Activated CD4-positive, CD25-positive, alpha-beta regulatory T cell (primary cell): ENCODE measurements at places on chromosomes 7 and 10.

GRCh38 chr10:98417973-98418664 lies 3.1 kb upstream of the PYROXD2 start:
- DNase-seq, result no peak

DNA sequence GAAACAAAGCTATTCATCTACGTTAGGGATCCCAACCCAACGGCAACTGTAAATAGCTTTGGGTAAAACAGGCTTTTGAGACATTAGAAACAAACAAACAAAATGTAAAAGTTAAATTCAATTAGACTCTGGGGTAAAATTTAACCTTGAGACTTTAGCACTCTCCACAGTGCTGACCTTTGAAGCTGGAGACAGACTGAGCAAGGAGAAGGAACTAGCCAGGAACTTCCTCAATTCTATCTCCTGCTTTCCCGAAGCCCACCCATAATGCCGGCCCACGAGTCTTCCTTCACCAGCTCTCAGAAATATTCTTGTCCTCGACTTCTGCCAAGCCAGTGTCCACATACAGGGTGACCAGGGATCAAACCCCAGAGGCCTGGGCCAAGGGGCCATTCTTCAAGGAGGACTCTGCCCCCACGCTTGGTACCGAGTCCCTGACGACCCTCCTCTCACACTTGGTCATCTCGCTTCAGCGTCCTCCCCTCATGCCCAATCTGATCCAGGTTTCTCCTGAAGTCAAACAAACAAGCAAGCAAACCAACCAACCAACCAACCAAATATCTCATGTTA lies 114.1 kb downstream of the HIPK2 start:
- DNase-seq, result no peak

DNA sequence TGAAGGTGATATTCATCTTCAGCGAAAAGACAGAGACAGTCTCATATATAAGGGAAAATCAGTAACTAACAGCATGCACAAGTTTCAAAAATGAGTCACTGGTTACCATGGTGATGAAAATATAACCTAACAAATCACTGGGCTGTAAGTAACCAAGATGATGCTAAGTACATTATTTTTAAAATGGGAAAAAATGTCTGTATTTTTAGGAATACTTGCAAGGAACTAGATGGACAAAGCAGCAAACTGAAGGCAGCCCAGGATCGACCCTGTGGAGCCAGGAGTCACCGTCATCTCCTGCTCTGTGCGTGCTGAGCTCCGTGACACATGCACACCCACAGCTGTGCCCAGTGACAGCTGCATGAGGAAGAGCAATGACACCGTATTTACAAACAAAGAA lies 137.3 kb downstream of the ELMO1 start:
- no peak for DNase-seq

- DNase-seq, result no peak
Measured at GRCh38 chr10:6719561-6719960, 139.5 kb upstream of the PRKCQ start.

DNA sequence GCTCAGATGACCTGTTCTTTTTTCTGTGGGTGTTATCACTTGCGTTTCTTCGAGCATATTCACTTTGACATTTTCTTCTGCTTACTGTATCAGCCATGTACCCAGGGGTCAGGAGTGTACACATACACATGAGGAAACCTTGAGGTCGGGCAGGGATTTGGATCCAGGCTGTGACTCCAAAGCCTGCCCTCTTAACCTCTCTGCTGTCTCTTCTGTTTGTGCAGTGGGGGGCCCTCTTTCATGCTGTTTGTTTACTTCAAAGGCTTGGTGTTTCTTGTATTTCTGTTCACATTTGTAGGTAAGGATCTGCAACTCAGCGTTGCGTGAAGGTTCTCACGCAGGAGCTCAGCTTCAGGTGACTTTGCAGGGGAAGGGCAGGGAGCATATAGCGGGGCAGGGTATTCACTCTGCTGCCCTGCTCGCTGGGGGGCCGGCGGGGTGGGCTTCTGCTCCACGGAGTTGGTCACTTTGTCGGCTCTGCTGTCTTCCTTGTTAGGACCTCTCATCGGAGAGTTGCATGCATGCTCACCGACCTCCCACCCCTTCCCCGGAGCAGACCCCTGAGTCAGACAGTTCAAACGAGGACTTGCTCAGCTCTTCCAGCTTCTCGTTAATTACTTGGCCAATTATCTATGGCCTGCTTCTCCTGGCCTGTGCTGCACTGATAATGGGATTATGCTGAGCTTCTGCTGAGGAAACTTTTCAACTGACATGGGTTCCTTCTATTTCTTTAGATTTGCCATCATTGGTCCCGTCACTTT lies 77.5 kb downstream of the SDK1 start:
- DNase-seq, result no peak

DNA sequence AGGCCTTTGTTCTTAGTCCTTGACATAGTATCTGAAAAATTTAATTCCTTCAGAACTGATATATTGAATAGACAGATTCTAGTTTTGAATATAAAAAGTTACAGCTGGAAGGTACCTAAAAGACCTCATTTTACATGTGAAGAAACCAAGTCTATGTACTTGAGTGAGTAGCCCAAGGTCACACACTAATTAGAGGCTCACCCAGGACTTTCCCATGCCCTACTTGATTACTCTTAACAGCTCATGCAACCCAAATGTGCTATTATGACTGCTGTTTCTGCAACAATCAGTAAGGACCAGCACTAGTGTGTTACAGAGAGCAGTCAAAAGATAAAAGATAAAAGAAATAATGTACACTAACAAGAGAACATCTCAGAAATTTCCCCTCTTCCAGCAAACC lies 40.7 kb upstream of the BET1 start:
- DNase-seq, result no peak

GRCh38 chr7:16916738-16917137 lies 35.0 kb upstream of the AGR3 start:
- no peak for DNase-seq

- no peak for DNase-seq
Measured at GRCh38 chr7:156082048-156083040, 270.1 kb upstream of the SHH start.

- no peak for DNase-seq
Measured at GRCh38 chr10:50674469-50675254, 50.9 kb upstream of the SGMS1 start.

DNA sequence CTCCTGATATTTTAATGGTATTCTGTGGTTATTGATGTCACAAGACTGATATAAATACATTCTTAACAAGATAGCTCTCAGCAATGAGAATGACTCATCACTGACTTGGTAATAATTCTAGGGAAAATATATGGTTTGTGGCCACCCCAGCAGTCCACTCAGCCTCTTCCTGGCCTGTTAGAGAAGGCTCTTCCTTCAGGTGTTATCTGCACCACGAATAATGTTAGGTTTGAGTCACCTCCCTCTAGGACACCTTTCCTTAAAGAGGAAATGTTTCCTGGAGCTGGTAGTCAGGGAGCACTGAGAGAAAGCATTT lies 163.3 kb downstream of the SVIL start:
- no peak for DNase-seq

- DNase-seq, result no peak
Measured at GRCh38 chr7:16657656-16658279, 11.8 kb downstream of the BZW2 start.

DNA sequence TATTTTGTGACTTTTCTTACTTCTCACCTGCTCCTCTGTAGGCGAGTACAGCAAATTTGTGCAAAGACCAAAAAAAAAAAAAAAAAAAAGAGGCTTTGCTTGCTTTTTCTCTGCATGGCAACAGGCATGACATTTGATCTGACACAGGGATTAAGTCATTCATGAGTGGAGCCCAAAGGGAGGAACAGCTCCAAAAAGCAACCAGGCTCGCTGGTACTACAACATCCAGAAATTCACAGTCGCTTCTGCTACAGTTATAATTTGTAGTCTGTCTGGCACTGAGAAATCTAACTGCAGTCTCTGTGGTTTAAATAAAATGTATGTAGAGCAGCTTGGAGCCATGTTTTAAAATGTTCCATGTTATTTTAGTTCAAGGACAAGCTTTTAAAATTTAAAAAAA lies 31.7 kb downstream of the MKX start:
- no peak for DNase-seq

GRCh38 chr10:21166557-21167287 lies 269.6 kb upstream of the NEBL start:
- DNase-seq, result no peak

- peak; percentile 46 for DNase-seq
Measured at GRCh38 chr10:17029581-17030271, 99.9 kb downstream of the CUBN start.

DNA sequence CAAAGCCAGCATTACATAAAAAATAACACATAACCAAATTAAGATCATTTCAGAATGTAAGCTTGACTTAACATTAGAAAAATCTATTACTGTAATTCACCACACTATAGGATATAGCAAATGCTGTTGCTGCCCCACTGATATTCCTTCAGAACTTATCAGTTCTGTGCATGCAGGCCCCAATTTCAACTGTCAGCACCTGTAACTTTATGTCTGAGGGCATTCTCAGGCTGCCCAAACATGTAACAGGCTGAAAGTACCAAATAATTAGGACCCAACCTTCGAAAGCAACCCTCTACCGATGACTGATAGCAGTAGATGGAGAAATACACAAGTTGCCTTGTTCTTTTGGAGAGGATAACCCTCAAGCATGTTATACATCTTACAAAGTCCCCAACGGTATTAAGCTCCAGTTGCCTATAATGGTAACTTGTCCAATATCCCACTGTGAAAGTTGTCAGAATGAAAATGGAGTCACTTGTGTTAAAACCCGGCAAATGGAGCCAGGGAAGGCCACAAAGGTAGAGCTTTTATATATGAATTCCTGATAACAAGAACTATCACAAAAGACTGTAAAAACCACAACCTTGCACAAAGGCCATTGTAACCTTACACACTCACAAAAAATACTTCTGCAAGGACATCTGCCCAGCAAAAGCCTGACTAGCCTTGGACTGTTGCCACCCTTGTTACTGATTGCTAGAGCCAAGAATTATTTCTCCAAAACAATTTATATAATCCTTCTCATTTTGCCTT lies 66.9 kb upstream of the ZNF746 start:
- no peak for DNase-seq

- no peak for DNase-seq
Measured at GRCh38 chr7:91869661-91870060, 10.8 kb downstream of the MTERF1 start.

DNA sequence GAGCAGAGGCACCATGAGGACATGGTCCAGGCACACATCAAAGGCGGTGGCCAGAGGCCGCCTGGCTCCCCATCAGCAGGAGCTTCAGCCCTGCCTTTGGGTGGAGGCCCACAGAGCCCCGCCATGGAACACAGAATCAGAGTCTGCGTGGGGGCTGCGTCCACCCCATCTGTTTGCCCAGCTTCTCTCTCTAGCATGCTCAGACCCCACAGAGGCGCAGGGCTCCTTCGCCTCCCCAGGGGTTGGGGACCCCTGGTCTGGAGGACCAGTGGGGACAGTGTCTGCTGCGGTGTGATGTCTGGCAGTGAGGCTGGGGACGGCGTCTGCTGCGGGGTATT lies 321.9 kb downstream of the PTPRN2 start:
- DNase-seq, result no peak

DNA sequence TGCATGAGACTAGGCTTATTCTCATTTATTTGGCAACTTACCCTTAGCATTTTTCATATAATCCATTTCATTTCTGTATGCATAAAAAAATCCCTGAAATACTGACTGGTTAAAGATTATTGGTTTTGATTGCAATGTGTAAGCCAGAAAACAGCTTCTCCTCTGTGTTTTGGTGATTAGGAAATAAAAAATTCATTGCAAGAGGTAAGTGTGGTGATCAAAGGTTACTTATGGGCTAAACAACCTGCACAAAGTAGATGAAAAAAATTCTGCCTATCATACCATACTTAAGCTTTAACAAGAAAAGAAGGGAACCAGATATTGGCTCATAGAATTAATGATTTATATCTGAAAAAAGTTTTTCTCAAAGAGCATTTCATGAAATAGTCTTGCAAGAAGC lies 64.0 kb upstream of the TMEM168 start:
- DNase-seq, result no peak
